ENCODE measurements at places on chromosomes 2 and 18.

DNA sequence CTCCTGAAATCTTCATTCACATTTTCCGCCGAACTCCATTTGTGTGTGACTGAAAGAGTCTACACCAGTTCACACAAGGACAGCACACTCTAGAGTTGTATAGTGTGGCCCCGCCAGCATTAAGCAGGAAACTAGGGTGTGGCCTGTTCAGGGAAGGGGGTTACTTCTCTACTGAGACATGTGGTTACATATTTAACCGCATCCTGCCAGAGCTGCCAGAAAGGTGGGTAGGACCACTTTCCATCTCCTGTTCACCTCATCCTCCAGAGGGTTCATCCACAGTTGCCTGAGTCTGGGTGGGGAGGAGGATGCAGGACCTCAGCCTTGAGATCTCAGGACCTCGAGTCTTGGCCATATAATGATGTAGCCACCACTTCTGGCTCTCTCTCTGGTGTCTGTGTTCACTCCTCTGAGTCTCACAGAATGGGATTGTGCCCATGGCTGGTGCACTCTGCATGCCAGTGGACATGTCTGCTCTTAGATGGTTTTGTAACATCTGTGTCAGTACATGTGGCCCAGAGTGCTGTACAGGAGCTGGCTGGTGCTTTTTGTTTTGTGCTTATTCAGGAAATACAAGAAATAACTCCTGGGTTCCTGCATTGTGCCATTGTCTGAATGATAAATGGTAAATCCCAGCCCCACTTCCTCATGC is 7.7 kb upstream of the SP140L start:
- DNase-seq, result peak; percentile 38

DNA sequence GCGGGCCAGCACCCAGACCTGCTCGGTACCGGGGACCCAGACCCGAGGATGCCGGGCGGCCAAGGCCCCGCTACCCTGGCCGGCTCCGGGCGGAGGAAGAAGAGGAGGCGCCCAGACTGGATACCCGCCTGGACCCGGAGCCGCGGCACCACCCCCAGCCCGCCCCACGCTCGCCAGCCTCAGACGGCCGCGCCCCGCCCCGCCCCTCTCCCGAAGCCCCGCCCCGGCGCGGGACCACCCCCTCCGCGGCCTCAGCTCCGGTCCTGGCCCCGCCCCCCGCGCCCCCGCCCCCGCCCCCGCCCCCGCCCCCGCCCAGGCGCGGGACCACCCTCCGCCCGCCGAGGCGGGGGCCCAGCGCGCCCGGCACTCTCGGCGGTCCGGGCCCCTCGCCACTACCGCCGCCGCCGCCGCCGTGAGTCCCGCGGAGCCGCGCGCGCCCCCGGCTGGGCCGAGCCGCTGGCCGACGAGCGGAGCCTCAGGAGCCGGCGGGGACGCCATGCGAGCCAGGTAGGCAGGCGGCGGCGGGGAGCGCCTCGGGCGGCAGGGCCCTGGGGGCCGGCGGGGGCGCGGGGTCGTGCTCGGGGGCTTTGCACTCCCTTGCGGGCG is at the start of gene SH3BP4:
Gene SH3BP4 (plus strand): TSS at position 354 of the 606 bp plus-strand sequence. CDS start 82,986 bp downstream, outside the sequence.
- peak; percentile 5 for DNase-seq

DNA sequence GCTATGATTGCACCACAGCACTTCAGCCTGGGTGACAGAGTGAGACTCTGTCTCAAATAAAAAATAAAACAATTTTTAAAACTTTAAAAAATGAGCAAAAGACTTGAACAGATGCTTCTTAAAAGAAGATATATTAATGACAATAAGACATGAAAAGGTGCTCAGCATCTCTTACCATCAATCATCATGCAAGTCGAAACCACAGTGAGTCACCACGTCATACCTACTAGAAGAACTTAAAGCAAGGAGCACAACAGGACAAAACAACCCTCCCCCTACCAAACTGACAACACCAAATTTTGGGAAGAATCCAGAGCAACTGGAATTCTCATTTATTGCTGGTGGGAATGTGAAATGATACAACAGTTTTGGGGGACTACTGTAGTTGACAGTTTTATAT is 251.6 kb downstream of the BCL2 start:
- no peak for DNase-seq

DNA sequence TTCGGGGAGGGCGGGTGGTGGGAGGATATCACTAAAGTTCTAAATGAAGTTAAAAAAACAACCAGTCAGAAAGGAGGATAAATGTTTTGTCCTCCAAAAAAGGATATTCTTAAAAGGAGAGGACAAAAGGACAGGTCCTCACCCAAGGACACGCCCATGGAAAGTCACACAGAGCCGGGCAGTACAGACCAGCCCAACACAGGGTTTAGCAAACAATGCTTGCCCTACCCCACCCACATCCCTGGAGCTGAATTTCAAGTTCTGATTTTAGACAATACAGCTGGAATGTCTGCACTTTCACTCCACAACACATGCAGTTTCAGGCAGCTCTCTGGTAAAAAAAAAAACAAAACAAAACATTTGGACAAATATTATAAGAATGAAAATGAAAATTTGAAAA is 67.9 kb downstream of the SLC9A4 start:
- DNase-seq, result no peak

DNA sequence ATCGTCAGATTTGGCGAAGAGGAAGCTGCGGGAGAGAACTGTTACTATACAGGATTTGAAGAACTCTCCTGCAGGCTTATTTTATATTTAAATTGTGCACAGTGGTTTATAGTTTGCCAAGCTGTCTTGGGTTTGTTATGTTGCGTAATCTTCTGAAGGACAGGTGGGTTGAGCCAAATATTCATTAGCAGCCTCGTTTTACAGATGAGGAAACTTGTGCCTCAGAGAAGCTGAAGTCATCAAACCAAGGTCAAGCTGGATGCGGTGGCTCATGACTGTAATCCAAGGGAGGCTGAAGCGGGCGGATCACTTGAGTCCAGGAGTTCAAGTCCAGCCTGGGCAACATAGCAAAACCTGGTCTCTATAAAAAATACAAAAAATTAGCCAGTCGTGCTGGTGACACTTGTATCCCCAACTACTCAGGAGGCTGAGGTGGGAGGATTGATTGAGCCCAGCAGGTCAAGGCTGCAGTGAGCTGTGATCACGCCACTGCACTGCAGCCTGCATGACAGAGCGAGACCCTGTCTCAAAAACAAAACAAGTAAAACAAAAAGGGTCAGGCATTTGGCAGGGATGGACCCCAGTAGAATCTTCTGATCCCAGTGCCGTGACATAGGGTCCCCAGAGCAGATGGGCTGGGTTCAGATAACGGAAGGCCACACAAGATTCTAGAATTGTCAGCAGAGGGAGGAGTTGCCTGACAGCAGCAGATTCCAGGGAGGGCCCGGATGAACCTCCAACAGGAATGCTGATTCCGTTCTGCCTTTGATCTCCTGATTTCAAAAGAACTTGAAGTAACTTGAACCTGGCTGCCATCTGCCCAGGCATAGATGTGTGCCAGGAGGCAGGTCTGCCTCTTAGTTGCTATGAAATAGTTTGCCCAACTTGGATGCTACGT is 50.6 kb downstream of the SH3BP4 start:
- DNase-seq, result no peak

GRCh38 chr2:189267925-189268579 is 88.5 kb upstream of the COL5A2 start:
- DNase-seq, result no peak

GRCh38 chr2:96528006-96528699 is 8.4 kb upstream of the ARID5A start:
- DNase-seq, result no peak

DNA sequence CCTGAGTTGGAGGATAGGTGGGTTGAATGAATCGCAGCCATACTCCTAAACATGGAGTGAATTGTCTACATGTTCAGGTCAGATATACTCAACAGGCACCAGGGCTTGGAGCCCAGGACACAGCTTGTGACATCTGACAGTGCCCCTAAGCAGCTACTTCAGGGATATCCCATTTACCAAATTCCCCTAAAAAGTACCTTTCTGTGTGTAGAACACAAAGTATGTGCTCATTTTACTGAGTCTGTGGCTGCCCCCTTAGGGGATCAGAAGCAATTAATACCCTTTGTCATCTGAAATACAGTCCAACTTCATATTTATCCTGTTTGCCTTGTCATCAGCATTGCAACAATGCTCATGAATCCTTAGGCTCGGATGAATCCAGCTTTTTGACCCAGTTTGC is 20.8 kb downstream of the TNFRSF11A start:
- no peak for DNase-seq

GRCh38 chr2:57399057-57399456 is 647.5 kb upstream of the VRK2 start:
- no peak for DNase-seq

DNA sequence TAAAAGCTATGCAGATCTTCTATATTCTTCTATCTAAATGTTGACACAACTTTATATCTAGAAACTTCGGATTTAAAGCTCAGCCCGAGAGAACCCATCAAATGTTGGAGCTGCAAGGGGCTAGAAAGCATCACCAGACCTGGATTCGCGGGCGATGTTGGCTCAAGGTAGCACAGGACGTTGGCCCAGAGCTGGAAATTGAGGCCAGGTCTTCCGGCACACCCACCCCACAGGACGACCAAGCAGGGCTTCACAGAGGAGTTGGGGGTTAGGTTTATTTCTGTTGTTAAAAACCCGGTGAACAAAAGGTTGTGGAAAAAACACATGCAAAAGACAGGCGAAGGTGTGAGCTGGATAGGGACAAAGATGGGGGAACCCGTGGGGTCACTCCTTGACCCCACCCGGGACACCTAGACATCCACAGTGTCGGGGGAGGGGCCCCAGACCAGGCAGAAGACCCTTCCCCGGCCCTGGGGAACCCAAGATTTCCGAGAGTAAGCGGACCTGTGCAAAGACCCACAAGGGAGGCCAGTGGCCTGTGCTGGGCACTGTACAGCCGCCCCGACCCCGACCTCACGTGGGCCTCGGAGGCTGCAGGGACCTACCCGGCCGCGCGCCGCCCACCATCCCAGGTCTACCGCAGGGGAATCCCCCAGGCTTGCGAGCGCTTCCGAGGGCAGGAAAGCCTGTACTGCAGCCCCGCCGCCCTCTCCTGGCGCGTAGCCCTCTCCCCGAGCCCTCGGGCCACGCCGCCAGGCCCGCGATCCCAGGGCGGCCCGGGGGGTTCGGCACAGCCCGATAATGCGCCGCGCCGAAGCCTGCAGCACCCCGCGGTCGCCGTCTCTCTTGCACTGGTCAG is 1.8 kb upstream of the AGBL5 start:
- peak; percentile 38 for DNase-seq

- no peak for DNase-seq
These were observed 24.9 kb downstream of the HADHB start for GRCh38 chr2:26269571-26270158.

DNA sequence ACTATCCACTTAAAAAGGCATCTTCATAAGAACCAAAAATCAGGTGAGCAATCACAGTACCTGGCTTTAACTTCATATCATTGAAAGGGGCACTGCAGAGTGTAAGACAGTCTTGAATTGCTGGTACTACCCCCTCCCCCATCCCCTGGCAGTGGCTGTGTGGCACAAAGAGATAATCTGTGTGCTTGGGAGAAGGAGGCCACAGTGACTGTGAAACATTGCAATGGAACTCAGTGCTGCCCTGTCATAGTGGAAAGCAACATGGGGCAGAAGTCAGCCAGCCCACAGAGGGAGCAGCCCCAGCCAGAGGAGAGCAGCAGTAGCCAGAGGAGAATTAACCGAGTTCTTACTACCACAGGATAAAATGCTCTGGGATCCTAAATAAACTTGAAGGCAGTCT is 45.3 kb upstream of the UGP2 start:
- DNase-seq, result no peak

GRCh38 chr2:162480067-162480466 is 136.1 kb downstream of the GCA start:
- DNase-seq, result no peak

DNA sequence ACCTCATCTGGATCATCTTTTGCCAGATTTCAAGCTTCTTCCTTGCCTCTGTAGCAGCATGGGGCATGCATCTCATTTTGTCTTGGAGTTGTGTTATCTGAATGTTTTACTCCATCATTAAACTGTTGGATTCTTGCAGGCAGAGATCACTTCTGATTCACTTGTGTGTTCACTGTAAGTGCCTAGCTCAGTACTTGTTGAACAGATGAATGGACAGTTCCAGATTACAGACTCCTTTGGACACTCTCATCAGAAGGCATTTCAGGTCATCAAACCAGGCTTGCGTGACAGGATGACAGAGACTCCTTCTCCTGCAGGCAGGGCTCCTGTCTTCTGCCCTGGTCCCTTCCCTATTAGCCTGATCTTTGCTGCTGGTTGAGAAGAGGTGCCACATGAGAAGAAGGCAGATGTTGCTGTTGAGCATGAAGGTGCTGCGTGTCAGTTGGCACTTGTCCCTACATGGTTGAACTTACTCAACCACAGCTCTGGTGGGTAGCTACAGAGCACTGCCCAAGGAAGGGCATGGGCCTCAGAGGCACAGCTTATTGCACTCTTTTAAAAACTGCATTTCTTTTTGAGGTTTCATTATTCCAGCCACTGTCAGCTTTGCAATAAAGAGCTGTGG is 58.9 kb downstream of the INPP4A start:
- DNase-seq, result no peak

- DNase-seq, result no peak
These were observed 192.2 kb upstream of the HS6ST1 start for GRCh38 chr2:128510701-128511397.

DNA sequence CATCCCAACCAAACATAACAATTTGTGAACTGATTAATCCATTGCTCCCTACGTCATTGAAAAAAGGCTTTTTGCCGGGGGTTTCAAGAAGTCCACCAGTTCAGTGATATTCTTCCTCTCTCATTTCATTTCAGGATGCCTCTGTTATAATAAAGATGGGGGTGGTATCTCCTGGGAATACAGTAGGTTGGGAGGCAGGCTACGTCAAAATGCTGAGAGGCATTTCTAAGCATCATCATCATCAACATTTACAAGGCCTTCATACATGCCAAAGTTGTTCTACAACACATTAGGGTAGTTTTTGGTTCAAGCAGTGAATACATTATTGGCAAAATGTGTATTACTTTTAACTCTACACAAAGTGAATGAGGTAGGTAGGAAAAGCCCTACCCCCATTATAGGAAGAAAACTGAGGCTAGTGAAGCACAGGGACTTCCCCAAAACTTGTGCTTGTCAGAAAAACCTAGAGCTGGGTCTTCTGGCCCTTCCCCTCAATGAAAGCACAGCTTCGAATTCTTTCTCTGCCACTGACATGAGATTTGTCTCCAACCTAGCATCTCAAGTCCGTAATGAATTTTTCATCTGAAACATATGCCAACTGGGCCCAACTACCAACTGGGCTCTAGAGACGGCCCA is 11.3 kb downstream of the OSR1 start:
- no peak for DNase-seq

DNA sequence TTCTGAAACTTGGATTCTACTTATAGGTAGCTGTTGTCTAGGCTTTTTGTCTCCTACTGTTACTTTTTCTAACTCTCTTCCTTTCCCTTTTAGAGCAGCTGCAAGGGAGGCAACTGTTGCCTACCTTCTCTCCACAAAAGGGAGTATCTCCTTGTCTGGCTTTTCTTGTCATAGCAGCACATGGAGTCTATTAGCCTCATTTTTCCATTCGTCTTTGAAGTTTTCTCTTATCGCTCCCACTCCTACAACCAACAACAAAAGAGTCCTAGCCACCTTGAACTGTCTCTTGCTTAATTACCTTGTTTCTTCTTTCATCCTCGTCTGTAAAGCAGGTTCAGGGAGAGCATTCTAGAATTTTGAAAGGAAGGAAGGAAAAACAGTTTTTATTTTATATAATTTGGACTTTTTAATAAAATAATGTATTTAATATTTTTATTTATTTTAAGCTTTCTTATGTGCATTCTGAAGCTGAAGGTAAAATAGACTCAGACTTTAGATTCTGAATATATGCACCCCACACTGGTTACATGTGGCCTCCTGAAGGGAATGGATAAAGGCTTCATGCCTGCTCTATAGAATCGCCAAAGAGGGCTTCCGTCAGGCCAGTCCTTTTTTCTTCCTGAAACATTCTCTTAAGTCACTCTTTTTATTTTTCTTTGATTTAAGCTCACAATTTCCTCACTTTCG is 154.4 kb downstream of the CSRNP3 start:
- DNase-seq, result no peak

Measured in activated CD8-positive, alpha-beta memory T cell treated with anti-CD3 and anti-CD28 coated beads for 1 hour (primary cell).